ENCODE measurements at places on chromosomes 2 and 18.

- DNase-seq: no peak
These were observed 11.8 kb downstream of the RASGRP3 start for GRCh38 chr2:33488178-33488690.

GRCh38 chr2:178530625-178531142 lies 50.4 kb downstream of the PLEKHA3 start:
- no peak for DNase-seq

- DNase-seq: no peak
These were observed 140.5 kb downstream of the INHBB start for GRCh38 chr2:120486441-120486840.

GRCh38 chr2:127592761-127593227 lies 53.2 kb upstream of the GPR17 start:
- no peak for DNase-seq

- no peak for DNase-seq
These were observed 526.8 kb downstream of the TDRD15 start for GRCh38 chr2:21650569-21650968.

DNA sequence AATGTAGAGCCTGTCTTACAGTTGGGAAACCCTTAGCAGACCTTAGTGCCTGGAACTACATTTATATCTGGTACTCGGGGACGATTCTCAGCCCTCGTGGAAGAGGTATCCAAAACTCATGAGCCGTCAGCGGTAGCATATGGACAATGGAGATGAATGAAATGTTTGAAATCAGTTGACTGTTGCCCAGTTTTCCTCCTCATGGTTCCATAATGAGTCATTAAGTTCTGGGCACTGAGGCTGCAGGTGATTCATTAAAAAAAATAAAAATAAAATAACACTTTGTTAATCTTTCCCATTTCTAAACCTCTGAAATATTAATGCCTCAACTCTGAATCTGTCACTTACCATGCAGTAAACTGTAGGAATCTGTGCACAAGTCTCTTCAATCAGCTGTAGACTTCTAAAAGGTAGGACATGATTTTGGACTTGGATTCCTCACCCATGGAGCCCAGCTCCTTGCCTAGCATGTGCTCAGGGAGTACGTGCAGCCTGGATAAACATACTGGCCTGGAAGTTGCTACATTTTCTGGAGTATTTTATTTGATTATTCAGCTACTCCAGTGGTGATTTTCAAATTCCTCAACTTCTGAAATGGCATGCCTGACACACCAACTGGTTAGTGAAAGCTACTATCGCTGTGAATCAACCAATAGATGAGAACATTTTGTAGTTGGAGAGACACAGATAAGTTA lies 979.2 kb downstream of the CNTNAP5 start:
- DNase-seq: no peak
